ENCODE measurements at places on chromosomes 1 and 21.

GRCh38 chr1:97084546-97084945, 363.0 kb downstream of the PTBP2 start:
- DNase-seq: no peak

GRCh38 chr1:3746389-3746829, 5.8 kb upstream of the CCDC27 start:
- no peak for DNase-seq

DNA sequence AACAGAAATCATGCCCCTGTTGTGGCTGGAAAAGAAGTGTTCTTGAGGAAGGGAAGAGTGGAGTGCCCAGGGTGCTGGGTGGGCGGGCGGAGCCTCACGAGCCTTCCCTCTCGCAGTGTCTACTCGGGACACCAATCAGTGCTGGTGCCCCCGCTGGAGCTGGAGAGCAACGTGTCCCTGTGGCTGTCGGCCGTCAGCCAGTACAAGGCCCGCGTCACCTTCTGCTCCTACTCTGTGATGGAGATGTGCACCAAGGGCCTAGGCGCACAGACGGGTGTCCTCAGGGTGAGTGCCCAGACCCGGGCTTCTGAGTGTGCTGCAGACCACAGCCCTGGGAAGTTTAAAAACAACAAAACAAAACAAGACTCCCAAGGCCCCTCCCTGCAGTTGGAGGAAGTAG, 47.4 kb downstream of the S100B start:
- DNase-seq: no peak

- DNase-seq: no peak
Observed at GRCh38 chr21:35036465-35037383, 12.4 kb downstream of the RUNX1 start.

Measured in NCI-H446 treated with DMSO at 0.1 percent for 48 hours (cell line).